ENCODE measurements at places on chromosomes 12 and 14.

GRCh38 chr14:100031506-100032281, 33.5 kb upstream of the EVL start:
- DNase-seq: peak; percentile 99

- DNase-seq: no peak
Measured at GRCh38 chr12:52658196-52658595, 6.2 kb upstream of the KRT2 start.

DNA sequence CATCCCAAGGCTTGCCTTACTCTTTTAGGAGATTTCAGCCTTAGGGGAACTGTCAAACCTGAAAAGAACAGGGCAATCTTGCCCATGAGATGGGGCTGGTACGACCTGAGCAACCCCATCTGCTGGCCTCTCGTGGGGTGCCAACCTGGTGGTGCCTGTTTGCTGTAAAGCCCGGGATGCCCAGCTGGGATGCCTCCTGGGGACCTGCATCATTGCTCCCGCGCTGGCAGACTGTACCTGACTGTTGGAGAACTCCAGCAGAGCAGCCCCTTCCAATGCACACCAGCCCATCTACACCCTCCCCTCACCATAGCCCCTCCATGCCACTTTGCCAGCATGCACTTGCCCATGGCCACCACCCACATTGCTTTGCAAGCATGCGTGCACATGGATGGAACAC, 335.7 kb downstream of the RPS29 start:
- DNase-seq: no peak

- DNase-seq: no peak
Measured at GRCh38 chr12:94977766-94978468, 25.6 kb downstream of the NDUFA12 start.

DNA sequence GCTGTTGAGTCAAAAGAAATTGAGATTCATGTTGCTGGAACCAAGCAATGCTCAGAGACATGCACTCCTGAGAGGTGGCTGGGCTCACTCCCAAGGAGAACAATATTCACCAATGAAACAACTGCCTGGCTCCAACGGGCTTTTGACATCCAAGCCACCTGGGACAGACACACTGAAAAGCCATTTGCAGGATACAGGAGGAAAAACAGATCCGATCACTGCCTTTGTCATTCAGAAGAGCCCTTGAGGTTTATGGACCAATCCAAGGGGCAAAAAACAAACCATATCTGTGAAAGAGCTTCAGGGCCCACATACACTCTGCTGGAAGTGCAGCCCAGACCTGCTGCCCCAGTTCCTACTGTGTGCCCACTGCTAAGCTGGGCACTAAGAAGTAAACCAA, 277.5 kb downstream of the NUAK1 start:
- no peak for DNase-seq

DNA sequence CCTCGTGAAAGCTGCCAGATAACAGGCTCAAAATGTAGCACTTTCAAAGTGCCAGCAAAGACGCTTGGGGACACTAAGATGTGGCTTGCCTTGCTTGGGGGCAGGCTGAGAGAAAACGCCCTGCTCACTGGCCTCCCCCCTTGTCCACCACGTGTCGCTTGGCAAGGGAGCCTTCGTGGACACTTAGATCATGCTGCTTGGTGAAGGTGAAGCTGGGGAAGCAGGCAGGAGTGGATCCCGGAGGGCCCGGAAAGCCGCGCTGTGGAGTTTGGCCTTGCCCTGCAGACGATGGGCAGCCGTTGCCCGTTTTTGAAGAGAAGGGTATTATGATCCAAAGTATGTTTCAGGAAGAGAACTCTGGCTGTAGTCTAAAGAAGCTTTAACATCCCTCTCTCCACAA, 53.4 kb upstream of the BDKRB2 start:
- no peak for DNase-seq

DNA sequence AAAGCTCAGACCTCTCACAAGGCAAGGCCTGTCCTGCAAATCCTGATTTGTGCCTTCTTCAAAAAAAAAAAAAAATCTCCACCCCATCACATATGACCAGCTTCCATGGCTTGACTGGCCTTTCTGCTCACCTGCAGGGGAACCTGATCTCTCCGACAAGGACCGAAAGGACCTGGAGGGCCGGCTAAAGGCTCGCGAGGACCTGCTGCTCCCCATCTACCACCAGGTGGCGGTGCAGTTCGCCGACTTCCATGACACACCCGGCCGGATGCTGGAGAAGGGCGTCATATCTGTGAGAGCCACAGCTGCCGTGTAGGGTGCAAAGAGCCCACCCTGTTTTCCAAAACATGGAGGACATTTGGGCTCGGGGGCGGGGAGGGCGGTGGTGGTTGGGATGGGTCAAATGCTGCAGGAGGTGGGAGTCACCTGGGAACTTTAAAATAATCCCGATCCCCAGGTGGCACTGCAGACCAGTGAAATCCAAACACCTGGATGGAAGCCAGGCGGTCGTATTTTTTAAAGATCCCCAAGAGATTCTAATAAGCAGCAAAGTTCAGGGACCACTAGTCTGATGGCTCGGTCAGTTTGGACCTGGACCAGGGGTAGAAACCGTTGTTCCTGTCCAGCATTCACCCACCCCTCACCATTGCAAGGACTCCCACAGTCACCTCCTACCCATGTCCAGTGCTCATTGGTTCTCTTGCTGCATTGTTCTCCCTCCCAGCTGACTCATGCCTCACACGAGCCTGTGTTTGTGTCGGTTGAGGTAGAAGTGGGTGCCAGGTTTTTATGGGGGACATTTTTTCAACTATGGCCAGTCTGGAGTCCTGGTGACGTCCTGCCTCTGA, 44.8 kb downstream of the FOXN4 start:
- DNase-seq: peak; percentile 62

DNA sequence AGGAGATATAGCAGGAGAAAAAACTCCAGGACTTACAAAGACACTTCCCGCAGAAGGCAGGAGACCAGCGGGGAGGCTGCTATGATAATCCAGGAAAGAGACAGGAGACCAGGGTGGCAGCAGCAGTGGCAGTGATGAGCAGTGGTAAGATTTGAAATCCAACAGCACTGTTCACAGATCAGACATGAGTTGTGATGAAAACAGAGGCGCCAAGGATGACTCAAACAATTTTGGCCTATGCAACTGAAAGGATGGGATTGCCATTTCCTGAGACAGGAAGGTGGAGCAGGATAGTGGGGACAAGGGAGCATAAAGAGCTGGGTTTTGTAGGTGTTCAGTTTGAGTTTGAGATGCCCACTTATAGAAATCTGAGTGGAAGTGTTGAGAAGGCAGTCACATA, 108.6 kb upstream of the DYRK2 start:
- peak; percentile 60 for DNase-seq

DNA sequence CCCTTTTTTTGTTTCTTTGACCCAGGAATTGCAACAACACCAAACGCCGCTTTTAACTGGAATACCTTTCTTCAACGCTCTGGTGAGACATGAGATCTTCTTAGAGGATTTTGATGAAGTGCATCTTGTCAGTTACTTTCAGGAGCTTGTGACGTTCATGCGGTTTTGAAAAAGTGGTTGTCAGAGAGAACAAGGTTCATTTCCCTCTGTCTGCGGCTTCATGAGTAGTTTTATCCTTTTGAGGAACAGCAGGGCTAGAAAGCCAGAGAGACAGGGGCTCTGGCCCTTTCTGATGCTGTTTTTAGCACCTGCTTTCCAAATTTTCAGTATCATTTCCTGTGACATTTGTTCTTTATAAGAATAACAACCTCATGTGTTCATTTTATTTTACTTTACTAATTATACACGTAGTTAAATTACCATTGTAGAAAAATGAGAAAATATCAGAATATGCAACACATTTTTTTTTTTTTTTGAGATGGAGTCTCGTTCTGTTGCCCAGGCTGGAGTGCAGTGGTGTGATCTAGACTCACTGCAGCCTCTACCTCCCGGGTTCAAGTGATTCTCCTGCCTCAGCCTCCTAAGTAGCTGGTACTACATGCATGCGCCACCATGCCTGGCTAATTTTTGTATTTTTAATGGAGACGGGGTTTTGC, 61.8 kb downstream of the GLT1D1 start:
- DNase-seq: no peak

DNA sequence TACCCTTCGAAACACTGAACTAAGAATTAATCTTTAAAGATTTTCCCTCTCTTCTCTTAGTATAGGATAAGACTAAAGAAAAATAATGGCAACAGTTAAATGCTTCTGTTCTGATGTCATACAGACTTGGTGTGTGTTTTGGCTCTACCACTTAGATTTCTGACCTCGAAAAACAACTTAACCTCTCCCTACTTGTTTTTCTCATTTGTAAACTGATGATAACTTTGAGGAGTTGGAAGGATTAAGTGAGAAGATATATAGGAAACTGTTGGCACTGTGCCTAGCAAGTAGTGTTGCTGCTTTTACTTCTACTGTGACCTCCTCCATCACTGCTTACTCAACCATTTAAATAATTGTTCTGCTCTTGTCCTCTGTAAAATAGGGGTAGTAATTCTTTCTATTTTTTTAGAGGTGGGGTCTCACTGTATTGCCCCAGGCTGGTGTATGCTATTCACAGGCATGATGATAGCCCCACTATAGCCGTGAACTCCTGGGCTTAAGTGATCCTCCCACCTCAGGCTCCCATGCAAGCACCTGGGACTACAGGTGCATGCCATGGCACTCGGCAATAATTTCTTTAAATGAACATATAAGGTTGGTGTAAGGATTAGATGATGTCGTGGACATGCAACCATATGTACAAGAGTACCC, 22.4 kb downstream of the PALS1 start:
- peak; percentile 61 for DNase-seq

DNA sequence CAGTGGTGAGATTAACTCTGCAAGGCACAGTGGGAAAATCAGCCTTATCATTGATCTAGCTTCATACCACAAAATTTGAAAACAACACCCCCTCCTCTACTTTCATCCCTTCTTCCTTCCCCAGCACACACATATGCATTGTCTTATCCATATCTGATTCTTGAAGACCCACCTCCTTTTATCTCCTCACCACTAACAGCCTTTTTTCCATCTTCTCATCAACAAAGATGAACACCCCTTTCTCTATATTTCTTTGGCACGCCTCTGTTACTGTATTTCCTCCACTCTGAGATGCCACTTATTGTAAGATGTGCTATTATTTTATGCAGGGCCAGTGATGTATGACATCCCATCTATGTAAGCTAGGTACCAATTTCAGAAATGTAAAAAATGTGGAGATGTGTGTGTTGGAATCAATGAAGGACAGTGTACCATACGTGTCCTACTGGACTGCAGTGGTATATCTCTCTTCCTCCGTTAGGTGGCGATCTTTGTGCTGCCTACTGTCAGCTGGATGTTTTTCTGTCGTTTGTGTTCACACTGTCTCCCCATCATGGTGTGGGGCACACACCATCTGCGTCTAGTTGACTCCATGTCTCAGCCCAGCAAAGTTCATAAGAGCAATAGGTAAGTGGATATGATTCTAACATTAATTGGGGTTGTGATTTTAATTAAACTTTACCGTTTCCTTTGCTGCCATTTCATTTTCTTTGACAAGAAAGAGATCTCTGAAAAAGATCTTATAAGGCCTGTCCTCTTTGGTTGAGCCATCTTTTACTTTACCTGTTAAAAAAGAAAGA, 24.0 kb downstream of the CCDC38 start:
- DNase-seq: peak; percentile 56

GRCh38 chr12:106760184-106760531, 14.3 kb upstream of the RIC8B start:
- peak; percentile 25 for DNase-seq

DNA sequence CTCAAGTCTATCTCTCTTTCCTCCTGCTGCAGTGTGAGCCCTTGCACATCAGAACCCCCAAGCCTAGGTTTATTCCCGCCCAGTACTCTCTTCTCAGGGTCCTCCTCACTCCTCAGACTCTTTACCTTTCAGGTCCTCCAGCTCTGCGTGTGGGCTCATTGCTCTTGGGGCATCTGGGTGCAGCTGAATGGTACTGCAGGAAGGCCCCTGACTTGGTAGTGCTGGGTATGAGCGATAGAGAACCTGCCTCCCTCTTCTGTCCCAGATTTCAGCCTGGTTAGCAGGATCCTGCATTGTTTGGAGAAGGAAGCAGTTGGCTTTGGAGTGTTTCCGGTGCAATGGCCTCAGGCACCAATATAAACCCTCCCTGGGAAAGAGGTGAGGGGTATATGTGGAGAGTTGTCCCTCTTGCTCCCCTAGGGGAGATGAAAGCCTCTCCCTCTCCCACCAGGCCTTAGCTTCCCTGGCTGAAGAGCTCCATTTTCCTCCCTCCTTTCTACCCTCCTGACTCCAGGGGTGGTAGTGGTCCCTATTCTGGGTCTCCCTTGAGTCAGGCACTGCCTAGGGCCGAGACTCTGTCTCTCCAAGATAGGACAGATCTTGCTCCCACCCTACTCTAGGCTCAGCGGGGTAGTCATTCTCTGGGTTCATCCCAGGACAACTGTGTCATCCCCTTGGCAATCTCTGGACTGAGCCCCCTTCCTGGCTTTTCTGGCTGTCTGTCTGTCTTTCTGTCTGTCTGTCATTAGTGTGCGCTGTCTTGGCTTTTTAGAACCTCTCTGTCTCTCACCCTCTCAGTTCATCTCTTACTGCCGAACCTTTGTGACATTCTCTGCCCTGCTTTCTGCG, 3.8 kb downstream of the LRP1 start:
- DNase-seq: peak; percentile 76

DNA sequence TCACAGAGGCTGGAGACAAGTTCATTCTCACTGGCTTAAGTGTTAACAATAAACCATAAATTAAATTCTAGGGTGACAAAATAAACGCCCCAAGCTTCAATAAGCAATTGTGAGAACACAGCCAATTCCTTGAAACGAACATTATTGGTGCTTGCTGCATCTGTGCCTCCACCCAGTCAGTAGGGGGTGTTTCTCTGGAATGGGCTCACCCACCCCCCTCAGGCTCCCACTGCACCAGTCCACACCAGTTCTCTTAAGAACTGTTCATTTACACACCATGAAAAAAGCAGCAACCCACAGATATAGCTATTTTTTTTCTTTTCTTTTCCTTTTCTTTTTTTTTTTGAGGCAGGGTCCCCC, 34.7 kb downstream of the CDC42BPB start:
- DNase-seq: no peak

DNA sequence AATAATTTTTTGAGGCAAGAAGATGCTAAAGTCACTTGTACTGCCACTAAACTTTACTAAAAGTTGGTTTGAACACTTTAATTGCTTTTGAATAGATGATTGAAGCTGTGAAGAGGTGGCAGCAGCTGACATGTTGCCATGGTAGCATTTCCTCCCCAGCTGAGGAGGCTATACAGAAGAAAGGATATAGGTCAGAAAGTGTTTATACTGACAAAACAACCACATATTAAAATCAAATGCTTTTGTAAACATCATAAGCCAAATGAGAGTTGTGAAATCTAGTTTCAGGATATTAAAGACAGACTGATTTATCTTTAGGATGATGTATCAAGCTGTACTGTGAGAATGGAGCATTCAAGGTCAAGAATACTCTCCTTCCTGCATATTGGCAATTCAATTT, 41.7 kb downstream of the TSPAN19 start:
- peak; percentile 42 for DNase-seq

DNA sequence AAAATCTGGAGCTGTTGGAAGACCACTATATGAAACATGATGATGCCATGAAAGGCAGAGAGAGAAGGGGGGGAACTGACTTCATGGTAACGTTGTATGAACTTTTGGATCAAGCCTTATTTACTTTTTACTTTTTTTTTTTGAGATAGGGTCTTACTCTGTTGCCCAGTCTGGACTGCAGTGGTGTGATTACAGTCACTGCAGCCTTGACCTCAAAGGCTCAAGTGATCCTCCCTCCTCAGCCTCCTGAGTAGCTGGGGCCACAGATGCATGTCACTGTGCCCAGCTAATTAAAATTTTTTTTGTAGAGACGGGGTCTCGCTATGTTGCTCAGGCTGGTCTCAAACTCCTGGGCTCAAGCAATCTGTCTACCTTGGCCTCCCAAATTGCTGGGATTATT, 31.3 kb upstream of the CTDSP2 start:
- DNase-seq: no peak

GRCh38 chr12:47222520-47223030, 142.8 kb upstream of the AMIGO2 start:
- DNase-seq: no peak

- no peak for DNase-seq
Measured at GRCh38 chr14:67432050-67432564, 20.1 kb upstream of the PLEK2 start.

Data from fibroblast of mammary gland (primary cell).